CD4-positive, alpha-beta T cell treated with Interleukin-6 at 100 ng/mL for 8 hours (primary cell): ENCODE measurements at places on chromosomes 5 and 9.

GRCh38 chr9:98191671-98192502 lies 550 bp downstream of the CORO2A start:
- DNase-seq, result peak; percentile 45

- DNase-seq, result no peak
Observed at GRCh38 chr9:73141282-73141681, 10.4 kb upstream of the ANXA1 start.

GRCh38 chr5:149510136-149510535 lies 41.1 kb downstream of the CSNK1A1 start:
- no peak for DNase-seq

- DNase-seq, result no peak
Observed at GRCh38 chr9:95226921-95227320, 90.6 kb downstream of the FANCC start.

GRCh38 chr9:117612317-117612716 lies 91.9 kb upstream of the TLR4 start:
- DNase-seq, result no peak

- no peak for DNase-seq
Observed at GRCh38 chr5:61289241-61289640, 42.8 kb upstream of the ZSWIM6 start.

GRCh38 chr5:35066260-35066795 lies 18.6 kb upstream of the AGXT2 start:
- no peak for DNase-seq

GRCh38 chr9:37996819-37997217 lies 72.2 kb downstream of the SHB start:
- no peak for DNase-seq

DNA sequence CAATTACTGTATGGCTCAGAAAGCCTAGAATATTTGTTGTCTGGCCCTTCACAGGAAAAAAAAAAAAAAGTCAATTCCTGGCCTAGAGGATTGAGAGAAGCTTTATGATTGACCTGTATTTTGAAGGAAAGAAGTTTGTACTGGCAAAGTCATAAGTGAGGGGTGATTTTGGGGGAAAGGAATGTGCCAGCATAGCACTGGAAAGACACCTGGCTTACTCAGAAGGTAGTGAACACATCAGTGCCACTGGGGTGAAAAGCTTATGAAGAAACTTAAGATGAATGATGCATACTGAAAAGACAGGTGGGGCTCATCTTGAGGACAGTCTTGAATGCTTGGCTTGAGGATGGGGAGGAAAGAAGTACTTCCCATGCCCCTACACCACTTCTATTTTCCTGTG lies 127.9 kb upstream of the RASA1 start:
- DNase-seq, result no peak

DNA sequence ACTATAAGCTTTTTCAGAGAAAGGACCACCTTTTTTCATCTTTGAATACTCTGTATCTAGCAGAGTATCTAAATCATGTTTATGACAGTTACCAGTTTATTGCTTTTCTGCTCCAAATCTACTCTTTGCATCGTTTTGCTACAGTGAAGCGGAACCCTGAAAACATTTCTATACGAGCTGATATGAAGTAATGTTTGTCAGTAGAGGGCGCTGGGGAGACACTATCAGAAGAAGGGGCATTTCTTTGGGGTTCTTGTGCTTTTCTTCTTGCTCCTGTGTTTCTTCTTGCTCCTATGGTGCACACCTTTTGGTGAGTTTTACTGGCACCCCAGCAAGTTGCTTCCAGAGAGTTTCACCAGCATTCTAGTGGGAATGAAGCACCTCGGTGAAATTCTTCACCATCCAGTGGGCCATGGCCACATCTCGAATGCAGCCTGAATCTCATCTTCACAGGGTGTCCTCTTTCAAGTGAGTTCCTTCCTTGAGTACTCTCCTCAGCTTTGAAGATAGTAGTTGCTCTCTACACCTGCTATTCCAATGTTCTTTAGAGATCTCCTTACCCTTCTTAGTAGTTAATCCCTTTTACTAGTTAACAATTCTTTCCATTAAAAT lies 98.4 kb downstream of the FGF1 start:
- DNase-seq, result no peak

- DNase-seq, result no peak
Observed at GRCh38 chr5:176178789-176179188, 59.4 kb upstream of the SIMC1 start.
